ENCODE measurements at places on chromosomes 7 and 10. TPM values are rescaled to one million over a fixed set of nuclear protein-coding genes. Genes with fewer than 3 reads are reported as not detected.

Gene TMEM225B
- total RNA-seq, result 0.86 TPM

Gene FAM131B
- total RNA-seq, result 2.2 TPM

Gene SNCG
- total RNA-seq, result not detected

Gene TUBAL3
- total RNA-seq, result not detected

Gene GATA3
- total RNA-seq, result 32.9 TPM

Gene METTL27
- not detected for total RNA-seq

Gene NUP205
- 142 TPM for total RNA-seq

Gene ATRNL1
- total RNA-seq, result 0.19 TPM

Gene NEUROD6
- total RNA-seq, result not detected

Gene CCDC146
- 1.0 TPM for total RNA-seq

Gene TMEM178B
- 0.51 TPM for total RNA-seq

Gene INMT
- not detected for total RNA-seq

Gene TMEM229A
- not detected for total RNA-seq

Gene NUDCD3
- 106 TPM for total RNA-seq

Gene NUPR2
- not detected for total RNA-seq

Gene FZD8
- 0.78 TPM for total RNA-seq

Gene BRAT1
- 39.1 TPM for total RNA-seq

Gene APBB1IP
- 55.9 TPM for total RNA-seq

Gene ZNF804B
- not detected for total RNA-seq

Gene DNAH11
- not detected for total RNA-seq

Gene IL15RA
- 31.8 TPM for total RNA-seq

Gene TAF5
- total RNA-seq, result 12.4 TPM

Gene CNTNAP2
- total RNA-seq, result not detected

Gene OPN4
- total RNA-seq, result not detected

Gene ACBD7
- total RNA-seq, result 0.89 TPM

Gene LRGUK
- total RNA-seq, result 0.15 TPM

Gene HECTD2
- total RNA-seq, result 7.0 TPM

Gene STEAP2
- total RNA-seq, result not detected

Gene PTF1A
- not detected for total RNA-seq

Gene ENKUR
- total RNA-seq, result 0.15 TPM

Gene PPP1R9A
- total RNA-seq, result 0.15 TPM

Gene SLIT1
- total RNA-seq, result 0.19 TPM

Gene TEX47
- not detected for total RNA-seq

Gene ZNF786
- 7.3 TPM for total RNA-seq

Gene TFR2
- total RNA-seq, result 17.7 TPM

Gene OR6V1
- not detected for total RNA-seq

Gene FAM25G
- total RNA-seq, result not detected

Gene LOXL4
- not detected for total RNA-seq

Gene ZNHIT1
- total RNA-seq, result 52.7 TPM

Gene SNX10
- 46.9 TPM for total RNA-seq

Gene MRPS24
- 138 TPM for total RNA-seq

Gene MYOF
- total RNA-seq, result 39.2 TPM

Gene SMKR1
- 9.0 TPM for total RNA-seq

Gene DNAAF5
- 54.1 TPM for total RNA-seq

Gene PLXNA4
- 0.19 TPM for total RNA-seq

Gene COL17A1
- total RNA-seq, result not detected

Gene DLX6
- total RNA-seq, result not detected

Gene STRIP2
- total RNA-seq, result 27.8 TPM

Gene FIS1
- total RNA-seq, result 129 TPM

Gene SLC16A12
- not detected for total RNA-seq

Gene PRLHR
- total RNA-seq, result not detected

Gene PLPP4
- total RNA-seq, result not detected

Gene LRRD1
- not detected for total RNA-seq

Gene KEL
- 0.25 TPM for total RNA-seq

Gene TWIST1
- 0.36 TPM for total RNA-seq

Gene STAG3
- 7.1 TPM for total RNA-seq

Gene ACTL6B
- total RNA-seq, result not detected

Gene PTPRN2
- 0.36 TPM for total RNA-seq

Measured in activated CD8-positive, alpha-beta memory T cell treated with anti-CD3 and anti-CD28 coated beads for 36 hours (primary cell).